ENCODE measurements at places on chromosomes 16 and 17.

DNA sequence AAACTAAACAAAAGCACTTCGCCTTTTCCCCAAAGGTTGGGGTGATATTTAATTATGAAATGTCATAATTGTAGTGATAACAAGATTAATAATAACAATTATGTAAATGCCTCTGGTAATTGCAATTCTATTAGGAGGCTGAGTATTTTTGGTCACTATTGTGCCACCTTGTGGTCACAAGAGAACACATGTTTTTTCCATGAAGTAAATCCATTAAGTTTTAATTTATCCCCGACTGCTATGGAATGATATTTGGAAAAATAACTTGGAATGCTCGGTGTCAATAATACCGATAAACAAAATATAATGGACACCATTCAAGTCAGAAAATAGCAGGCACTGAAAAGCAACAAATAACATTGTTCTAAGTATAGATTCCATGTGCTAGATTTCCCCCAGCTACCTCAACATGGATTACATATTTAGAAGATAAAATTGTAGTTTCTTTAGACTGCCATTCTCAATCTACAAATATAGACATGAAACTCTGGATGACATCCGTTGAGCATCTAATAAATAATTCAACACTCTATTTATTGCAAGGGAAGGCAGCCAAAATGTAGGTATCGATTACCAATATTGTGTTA, 25.0 kb upstream of the KCNJ2 start:
- no peak for DNase-seq

DNA sequence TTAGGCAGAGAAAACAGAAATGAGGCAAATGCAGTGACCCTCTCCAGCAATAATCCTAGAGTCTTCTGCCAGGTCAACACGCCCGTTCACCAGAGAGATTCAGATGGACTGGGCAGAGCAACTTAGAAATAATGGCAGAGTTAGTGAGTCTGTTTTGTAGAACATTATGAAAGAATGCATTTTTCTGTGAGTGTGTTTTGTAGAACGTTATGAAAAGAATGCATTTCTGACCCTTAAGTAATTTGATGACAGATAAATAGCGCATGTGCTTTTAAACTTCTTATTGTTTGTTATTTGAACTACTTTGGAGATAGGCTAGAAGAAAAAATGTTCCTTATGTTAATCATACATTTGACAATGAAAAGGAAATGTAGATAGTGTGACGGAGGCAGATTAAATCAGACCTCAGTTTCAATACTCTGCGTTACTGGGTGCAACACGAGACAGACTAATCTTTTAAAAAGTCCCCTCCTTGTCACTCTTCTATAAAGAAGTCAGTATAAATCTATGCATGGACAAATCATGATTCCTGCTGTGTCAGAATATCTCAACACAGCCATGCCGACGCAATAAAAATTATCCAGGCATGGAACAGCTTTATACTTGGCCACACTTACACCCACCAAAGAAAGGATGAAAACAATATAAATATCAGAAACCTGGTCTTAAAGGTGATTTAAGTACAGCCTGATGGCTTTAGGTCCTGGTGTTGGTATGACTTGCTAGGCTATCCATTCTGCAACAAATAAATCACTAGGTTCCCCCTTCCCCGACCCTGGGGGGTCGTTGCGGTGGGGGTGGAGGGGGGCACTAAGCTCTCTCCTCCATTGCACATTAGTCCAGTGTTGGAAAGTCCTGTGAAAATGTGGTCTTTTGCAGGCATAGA, 47.8 kb downstream of the MARCHF10 start:
- DNase-seq: no peak

- DNase-seq: no peak
Measured at GRCh38 chr16:10130538-10130937, 51.7 kb downstream of the GRIN2A start.

DNA sequence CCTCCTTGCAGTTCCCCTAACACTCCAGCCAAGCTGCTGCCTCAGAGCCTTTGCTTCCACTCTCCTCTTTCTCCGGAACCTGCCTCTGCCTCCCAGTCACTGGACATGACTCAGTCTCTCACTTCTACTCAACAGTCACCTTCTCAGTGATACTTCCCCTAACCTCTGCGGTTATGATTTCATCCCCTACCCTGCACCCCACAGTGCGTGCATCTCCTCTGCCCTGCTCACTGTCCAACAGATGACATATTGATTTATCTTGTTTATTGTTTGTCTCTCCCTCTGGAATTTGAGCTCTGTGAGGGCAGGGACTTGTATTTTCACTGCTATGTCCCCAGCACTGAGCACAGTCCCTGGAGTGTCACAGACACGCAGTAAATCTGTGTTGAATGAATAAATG, 100.7 kb downstream of the CYLD start:
- DNase-seq: no peak

Measured in activated T-cell treated with anti-CD3 and anti-CD28 coated beads for 24 hours (primary cell).